ENCODE measurements at places on chromosomes 3 and 15. TPM values are rescaled to one million over a fixed set of nuclear protein-coding genes. Genes with fewer than 3 reads are reported as not detected.

Gene MCTP2
- 3.7 TPM for total RNA-seq

Gene PLA2G4B
- total RNA-seq, result 4.0 TPM

Gene SPINK8
- total RNA-seq, result not detected

Gene CPLX3
- total RNA-seq, result not detected

Gene UROC1
- total RNA-seq, result not detected

Gene HDC
- total RNA-seq, result 3.6 TPM

Gene RPN1
- 144 TPM for total RNA-seq

Gene WWTR1
- total RNA-seq, result 201 TPM

Gene CCR3
- total RNA-seq, result not detected

Gene TGM5
- total RNA-seq, result 1.0 TPM

Gene ZNF106
- 84.2 TPM for total RNA-seq

Gene GP9
- total RNA-seq, result not detected

Gene SMCO1
- total RNA-seq, result not detected

Gene EXD1
- not detected for total RNA-seq

Gene FRMD5
- total RNA-seq, result 0.37 TPM

Gene TMEM202
- total RNA-seq, result not detected

Gene GABRA5
- not detected for total RNA-seq

Gene SHISA5
- 142 TPM for total RNA-seq

Gene CCR1
- total RNA-seq, result 12.0 TPM

Gene PODXL2
- total RNA-seq, result 2.0 TPM

Gene TTLL13
- total RNA-seq, result not detected

Gene SGO1
- 0.23 TPM for total RNA-seq

Gene SOX14
- not detected for total RNA-seq

Gene ZNF860
- total RNA-seq, result 1.0 TPM

Gene GOLGA6L7
- not detected for total RNA-seq

Gene TMC3
- total RNA-seq, result not detected

Gene CCR8
- total RNA-seq, result not detected

Gene ACSBG1
- total RNA-seq, result not detected
